ENCODE measurements at places on chromosomes 6 and 20.

DNA sequence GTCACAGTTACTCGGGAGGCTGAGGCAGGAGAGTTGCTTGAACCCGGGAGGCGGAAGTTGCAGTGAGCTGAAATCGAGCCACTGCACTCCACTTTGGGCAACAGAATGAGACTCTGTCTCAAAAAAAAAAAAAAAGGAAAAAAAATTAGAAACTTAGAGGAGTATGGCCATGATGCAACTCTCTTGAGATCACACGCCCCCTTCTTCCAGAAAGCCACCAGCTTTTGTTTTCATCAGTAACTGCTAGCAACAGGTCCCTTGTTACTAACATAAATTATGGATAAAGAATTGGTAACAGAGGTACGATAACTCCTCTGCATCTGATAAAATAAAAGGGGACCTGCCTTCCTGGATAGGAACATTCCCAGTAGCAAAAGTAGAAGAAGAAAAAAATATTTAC, 308.2 kb downstream of the CD83 start:
- DNase-seq: no peak

DNA sequence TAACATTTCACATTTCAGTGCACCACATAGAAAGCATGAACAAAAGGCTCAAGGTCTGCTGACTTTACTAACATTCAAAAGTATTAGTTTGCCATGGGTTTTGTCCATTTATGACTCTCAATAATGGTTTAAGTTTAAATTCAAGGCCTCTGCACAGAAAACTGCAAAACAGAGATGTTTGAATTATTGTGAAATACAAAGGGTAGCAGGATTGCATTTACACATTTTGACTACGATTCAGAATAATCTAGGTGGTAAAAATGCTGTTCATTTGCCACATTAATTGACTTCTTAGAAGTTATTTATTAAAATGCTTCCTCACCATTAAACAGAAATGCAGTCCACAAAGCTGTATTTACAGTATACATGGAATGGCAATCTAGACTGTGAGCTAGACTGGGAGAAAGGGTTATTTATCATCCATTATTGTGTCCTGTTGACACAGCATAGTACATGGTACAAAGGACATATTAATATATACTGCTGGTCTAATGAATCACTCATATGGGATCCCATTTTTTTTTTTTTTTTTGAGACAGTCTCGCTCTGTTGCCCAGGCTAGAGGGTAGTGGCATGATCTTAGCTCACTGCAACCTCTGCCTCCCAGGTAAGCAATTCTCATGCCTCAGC, 18.0 kb downstream of the USP49 start:
- no peak for DNase-seq

- no peak for DNase-seq
These were observed 65.5 kb upstream of the SPACA1 start for GRCh38 chr6:87982134-87982533.

- DNase-seq: no peak
These were observed 284.7 kb downstream of the CDH26 start for GRCh38 chr20:60242836-60243505.
